H1 (cell line): ENCODE measurements at places on chromosomes 6 and 20. TPM values are rescaled to one million over a fixed set of nuclear protein-coding genes. Genes with fewer than 3 reads are reported as not detected.

DNA sequence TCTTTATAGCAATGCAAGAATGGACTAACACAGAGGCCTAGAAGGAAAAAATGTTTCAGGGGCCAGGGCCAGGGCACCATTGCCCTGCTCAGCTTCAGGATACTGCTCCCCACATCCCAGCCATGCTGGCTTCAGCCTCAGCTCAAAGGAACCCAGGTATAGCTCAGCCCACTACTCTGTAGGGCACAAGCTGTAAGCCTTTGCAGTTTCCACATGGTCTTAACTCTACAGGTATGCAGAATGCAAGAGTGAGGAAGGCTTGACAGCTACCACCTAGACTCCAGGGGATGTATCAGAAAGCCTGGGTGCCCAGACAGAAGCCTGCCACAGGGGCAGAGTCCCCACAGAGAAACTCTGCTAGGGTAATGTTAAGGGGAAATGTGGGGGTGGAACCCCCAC, 10.5 kb upstream of the TTK start:
- DNase-seq = no peak

The ZC2HC1B gene
- polyA plus RNA-seq = not detected in 2 replicates

DNA sequence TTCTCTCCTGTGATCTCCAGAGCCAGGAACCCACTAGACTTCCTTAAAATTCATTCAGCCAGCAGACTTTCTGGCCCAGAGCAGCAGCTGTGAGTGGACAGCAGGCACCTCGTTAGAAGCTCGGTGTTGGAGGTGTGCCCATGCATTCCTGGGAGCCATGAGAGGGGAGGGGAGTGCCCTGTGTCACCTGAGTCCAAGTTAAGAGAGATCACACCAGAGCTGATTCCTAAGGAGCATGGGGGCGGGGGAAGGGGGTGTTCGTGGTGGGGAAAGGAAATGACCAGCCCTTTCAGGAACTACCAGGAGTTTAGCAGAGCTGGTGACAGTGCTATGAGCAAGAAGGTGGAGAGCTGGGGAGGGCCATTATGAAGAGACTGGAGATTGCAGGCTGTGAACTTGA, 46.9 kb downstream of the GFRA4 start:
- DNase-seq = no peak

DNA sequence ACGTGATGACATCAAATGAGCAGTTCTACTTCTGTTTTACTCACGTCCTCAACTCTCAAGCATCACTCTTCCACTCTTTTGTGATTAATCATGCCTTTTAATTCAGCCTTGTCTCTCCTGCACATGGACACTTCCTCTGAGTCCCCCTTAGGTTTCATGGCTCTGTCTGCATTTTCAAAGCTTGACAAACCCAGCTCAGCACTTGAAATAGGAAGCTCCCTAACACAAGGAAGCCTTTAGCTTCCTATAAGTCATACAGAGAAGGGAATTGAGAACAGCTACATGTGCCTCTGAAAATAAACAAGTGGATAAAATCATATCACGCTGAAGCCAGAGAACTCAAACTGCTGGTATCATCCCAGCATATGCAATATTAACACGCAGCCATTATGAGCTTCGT, 21.2 kb downstream of the KIF16B start:
- no peak for DNase-seq

- DNase-seq = no peak
Measured at GRCh38 chr6:26331218-26332073, 33.6 kb upstream of the BTN3A2 start.

DNA sequence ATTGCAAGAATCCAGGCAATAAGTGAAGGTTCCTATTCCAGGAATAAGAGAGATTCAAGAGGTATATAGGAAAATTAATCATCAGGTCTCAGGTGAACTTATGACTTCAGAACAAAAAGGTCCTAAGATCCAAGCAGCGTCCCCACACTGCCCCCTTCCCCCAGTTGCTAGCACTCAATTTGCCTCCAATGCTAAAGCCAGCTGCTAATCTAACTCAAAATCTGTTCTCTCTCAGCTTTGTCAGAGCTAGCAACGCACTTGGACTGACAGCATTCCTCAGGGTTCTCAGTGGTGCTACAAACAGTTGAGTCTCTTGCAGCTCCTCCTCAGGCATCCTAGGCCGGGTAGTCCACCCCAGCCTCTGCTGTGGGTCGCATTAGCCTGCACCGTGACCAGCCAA, 148.3 kb downstream of the RFX6 start:
- no peak for DNase-seq

- no peak for DNase-seq
Measured at GRCh38 chr6:84415517-84415916, 188.1 kb upstream of the CEP162 start.

DNA sequence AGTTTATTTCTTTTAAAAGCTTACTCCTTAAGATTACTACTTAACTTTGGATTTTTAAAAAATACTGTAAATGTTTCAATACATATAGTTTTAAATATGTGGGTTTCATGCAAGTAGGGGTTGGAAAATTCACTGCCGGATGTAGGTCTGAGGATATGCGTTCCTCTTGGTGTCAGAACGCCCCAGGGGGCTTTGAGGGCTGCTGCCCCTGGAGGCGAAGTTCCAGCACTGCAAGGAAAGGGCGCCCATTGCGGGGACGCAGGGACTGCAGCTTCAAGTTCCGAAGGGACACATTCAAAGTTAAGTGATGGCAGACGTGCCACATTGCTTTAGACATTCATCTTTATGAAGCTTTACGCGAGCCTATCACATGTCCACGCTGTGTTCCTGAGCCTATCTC, 152.9 kb downstream of the SOD2 start:
- peak; percentile 88 for DNase-seq

The POFUT1 gene
- 19.4 and 23.5 TPM in 2 replicates for polyA plus RNA-seq

DNA sequence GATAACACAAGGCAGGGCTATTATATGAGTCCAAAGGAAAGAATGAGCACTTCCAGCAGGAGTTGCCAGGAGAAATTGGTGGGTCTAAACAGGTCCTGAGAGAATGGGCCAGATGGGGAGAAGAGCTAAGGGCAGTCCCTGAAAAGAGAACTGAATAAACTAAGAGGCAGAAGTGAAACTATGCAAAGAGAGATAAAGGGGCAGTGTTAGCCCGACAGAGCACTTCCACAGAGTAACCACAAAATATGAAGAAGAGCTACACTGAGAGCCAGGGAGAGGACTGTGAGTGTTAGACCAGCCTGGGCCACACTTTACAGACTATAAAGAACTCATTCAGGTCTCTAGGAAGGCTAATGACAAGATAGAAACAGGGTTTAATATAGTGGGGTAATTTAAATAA, 43.8 kb downstream of the RALGAPA2 start:
- DNase-seq = no peak

The MGME1 gene
- polyA plus RNA-seq = 13.7 and 27.7 TPM in 2 replicates
